ENCODE measurements at places on chromosomes 7 and 10. TPM values are rescaled to one million over a fixed set of nuclear protein-coding genes. Genes with fewer than 3 reads are reported as not detected.

The PRXL2A gene
- total RNA-seq, result 23.3 TPM

The PTN gene
- total RNA-seq, result not detected

The LRRD1 gene
- not detected for total RNA-seq

The CCL24 gene
- not detected for total RNA-seq

The CDNF gene
- total RNA-seq, result 1.6 TPM

The GLI3 gene
- not detected for total RNA-seq

- DNase-seq, result no peak
These were observed 182.1 kb upstream of the SHH start for GRCh38 chr7:155994279-155994811.

GRCh38 chr7:117134889-117135552 is 181.7 kb downstream of the ST7 start:
- DNase-seq, result no peak

GRCh38 chr7:110209884-110210283 is 881.0 kb upstream of the LRRN3 start:
- no peak for DNase-seq

DNA sequence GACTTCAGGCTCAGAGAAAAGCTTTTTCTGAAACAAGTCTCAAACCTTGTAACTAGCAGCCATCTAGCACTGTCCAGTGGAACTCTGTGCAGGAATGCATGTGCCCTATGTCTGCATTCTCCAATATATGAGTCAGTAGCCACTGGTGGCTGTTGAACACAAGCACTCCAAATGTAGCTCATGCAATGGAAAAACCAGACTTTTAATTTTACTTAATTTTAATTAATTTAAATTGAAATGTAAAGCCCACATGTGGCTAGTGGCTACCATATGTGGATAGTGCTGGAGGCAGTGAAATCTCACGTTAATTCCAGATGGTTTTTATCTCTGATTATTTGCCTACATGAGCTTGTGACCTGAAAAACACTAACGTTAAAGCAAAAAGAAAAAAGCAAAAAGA is 225.1 kb downstream of the GATA3 start:
- no peak for DNase-seq

- no peak for DNase-seq
These were observed 32.6 kb downstream of the GSDME start for GRCh38 chr7:24724451-24725190.

DNA sequence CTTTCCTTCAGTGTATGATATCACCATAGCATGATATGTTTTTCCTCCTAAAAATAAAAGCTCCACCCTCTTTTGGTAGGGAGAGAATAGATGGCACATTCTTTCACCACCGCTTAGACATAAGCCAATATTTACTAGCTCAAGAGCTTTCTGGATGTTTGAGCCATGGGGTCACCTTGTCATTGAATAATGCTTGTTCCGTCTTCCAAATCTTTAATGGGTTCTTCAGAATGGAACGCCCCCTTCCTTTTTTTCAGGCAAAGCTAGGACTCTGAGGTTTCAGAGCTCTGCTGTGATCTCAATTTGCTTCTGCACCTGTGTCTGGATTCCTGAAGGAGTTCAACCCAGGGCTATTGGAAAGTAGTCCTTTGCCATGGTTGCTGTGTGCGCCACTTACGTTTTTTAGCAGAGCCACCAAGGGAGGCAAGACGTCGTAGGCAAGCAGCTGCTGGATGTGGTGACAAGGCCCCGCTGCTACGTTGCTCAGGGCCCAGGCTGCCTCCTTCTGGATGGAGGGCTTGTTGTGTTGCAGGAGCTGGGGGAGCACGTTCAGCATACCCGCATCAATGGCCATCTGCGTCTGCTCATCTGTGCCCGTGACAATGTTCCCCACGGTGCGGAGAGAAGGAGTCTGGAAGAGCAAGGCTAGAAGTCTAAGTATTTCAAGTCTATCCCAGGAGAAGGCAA is 23.2 kb downstream of the KPNA7 start:
- DNase-seq, result no peak

DNA sequence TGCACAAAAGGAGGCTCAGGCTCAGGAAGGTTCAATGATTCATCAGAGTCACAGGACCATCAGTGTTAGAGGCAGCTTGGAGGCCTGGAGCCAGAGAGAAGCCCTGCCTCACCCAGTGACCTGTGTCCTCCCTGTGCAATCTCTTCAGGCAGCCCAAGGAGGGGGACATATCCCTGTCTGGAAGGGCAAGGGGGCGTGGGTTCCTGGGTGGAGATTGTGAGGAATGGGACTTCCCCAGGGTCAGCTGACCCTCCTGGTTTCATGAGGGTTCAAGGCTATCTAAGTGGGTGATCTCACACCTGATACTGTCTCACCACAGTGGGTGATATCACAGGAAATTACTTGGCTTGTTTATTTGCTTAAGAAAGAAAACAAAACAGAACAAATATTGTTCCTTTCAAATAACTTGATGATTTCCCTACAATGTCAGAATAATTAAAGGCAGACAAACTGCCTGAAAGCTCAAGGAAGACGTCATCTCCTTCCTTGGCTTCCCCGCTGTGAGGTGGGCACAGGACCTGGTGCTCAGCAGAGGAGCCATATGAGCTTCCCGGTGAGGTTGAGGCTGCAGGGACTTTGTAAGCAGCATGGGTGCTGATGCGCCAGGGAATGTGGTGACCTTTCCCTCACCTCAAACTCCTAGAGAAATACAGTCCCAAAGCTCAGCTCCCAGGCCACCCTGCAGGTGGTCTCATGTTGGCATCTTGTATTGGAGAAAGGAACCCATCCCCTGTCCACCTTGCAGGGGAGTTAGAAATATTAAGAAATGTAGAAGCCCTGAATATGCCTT is 763.2 kb downstream of the GRID1 start:
- DNase-seq, result no peak

- no peak for DNase-seq
These were observed 74.3 kb upstream of the RET start for GRCh38 chr10:43002596-43002995.

DNA sequence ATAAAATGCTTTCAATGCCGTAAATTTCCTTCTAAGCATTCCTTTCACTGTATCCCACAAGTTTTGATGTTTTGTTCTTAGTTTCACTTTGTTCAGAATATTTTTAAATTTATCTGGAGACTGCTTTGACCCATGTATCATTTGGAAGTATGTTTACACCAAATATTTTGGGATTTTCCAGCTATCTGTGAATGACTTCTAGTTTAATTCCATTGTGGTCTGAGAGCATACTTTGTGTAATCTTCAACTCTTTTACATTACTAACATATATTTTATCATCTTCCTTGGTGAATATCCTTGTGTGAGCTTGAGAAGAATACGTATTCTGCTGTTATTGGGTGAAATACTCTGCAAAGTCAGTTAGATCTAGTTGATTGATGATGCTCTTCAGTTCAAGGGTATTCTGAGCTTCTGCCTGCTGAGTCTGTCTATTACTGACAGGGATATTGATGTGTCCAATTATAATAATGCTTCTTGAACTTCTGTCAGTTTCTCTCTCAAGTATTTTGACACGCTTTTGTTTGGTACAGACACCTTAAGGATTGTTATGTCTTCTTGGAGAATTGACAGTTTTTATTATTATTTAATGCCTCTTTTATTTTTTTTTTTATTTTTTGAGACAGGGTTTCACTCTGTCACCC is 31.6 kb downstream of the MKLN1 start:
- no peak for DNase-seq

DNA sequence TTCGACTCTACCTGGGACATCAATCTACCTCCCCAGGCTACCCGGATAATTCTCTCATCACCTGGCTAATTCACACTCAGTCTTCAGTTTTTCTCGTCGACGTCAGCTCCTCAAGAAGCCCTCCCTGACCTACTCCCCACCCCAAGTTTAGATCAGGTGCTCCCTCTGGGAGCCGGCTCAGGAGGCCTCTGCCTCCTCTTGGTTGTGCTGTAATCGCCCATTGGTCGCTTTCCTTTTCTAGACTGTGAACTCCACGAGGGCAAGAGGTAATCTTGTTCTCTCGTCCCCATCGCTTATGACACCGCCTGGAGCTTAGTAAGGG is 461 bp upstream of the WIPF3 start:
- DNase-seq, result no peak

- DNase-seq, result no peak
These were observed 40.3 kb upstream of the ST8SIA6 start for GRCh38 chr10:17494626-17495260.

DNA sequence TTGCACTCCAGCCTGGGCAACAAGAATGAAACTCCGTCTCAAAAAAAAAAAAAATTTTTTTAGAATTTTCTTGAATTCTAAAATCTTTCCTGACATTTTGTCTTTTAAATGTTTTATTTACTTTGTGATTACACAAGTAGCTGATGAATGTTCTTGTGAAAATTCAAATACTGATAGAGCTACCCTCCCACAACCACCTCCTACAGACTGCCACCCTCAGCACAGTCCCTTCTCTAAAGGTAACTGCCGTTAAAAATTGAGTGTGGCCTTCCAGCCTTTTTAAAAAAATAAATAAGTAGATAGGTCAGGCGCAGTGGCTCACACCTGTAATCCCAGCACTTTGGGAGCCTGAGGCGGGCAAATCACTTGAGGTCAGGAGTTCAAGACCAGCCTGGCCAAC is 15.1 kb downstream of the ENO4 start:
- DNase-seq, result no peak

- no peak for DNase-seq
These were observed 847.2 kb downstream of the CCSER2 start for GRCh38 chr10:85175635-85176034.

GRCh38 chr10:78976825-78977755 is 91.7 kb upstream of the ZMIZ1 start:
- DNase-seq, result no peak

DNA sequence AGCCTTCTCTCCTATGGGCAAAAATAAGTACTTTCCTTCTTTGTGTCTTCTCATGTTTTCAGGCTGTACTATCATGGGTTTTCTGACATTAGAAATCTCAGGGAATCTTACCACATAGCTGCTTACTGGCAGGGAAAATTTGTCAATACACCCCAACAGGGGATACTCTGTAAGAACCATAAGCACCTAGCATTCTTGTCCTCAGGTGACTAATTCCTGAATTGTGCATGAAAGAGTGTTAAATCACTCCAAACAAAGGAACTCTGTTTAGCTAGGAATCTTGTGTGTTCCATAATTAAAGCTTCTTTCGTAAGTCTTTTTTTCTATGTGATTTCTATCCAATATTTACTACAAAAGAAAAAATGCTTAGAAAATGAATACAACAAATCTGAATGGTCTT is 206.7 kb upstream of the POT1 start:
- no peak for DNase-seq

DNA sequence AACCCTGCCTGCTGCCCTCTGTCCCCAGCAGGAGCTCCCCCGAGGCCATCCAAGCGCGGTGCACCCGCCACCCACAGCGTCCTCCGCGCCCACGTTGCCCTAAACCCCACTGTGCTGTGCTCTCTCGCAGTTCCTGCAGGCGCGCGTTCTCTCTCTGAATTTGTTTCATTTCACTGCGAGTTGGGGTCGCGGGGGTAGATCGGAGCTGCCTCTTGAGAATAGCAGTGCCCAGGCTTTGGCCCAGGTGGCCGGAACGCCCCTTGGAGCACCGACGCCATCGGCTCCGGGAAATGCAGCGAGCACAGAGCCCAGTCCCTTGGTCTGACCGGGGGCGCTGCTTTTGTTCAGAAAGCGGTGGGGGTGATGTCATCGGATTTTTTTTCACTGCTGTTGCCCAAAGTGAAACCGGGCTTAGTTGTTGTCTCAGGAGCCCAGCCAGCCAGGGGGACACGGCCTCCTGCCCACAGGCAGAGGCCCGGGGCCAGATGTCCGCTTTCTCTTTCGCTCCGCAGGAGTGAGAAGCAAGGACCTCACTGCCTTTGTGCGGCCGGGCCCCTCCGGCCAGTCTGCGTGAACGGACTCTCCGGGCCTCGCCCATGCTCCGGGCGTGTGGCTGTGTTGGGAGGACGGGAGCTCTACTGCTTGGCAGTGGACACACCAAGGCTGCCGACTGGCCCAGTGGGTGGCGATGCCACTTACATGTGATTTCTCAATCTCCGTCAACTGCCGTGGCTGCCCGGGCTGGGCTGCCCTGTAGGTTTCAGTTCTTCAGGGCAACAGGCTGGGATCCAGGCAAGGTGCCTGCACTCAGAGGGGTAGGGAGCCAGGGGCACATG is 43.1 kb downstream of the FOXK1 start:
- peak; percentile 76 for DNase-seq

- DNase-seq, result no peak
These were observed 16.7 kb downstream of the P4HA1 start for GRCh38 chr10:73079779-73080541.

DNA sequence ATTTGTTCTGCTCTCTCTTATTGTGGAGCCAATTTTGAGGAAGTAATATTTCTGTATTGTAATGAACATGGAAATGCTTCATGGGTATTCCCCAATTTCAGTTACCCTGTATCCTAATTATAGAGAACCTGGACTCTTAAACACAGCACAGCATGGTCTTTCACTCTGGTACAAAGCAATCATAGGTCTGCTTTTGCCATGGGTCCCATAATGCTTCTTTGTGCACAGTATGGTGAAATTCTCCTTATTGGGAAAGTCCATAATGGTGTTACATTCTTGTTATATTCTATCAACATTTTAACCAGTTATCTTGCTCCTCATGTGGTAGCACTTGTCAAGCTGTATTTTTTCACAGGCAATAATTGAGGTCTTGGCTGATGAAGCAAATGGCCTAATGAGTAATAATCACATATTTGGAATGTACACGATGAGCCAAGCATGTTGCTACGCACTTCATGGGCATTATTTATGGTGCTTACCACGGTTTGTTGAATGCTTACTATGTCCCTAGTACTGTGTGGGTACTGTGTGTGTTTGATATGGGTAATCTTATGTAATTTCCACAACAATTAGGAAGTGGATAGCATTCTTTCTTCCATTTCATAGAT is 42.9 kb downstream of the PRKG1 start:
- no peak for DNase-seq

DNA sequence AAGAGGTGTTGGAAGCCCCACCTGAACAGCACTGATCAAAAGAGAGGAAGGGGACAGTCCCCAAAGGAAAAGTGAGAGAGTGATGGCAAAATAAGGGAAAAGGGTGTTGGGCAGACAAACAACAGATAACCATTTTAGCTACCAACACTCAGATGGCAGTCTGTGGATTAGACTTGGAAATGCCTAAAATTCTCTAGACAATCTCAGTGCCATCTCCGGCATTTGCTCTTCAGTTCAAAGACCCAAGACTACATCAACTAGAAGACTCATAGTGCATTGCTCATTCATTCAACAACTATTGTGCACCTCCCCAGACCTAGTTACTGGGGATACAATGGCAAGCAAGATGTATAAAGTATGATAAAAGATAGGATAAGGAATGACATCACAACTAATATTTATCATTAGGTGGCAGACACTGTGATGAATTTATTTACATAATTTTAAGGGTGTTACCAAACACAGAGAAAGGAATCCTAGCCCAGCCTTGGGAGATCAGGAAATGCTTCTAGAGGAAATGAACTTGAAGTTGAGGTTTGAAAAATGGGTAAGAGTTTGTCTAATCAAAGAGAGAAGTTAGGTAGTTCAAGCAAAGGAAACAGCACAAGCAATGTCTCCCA is 109.3 kb upstream of the ARID5B start:
- DNase-seq, result no peak

All from activated naive CD8-positive, alpha-beta T cell treated with anti-CD3 and anti-CD28 coated beads for 36 hours (primary cell).